ENCODE measurements at places on chromosomes 6 and 20.

GRCh38 chr6:8436966-8437365 is 1.6 kb upstream of the SLC35B3 start:
- no peak for DNase-seq

- DNase-seq: no peak
Observed at GRCh38 chr20:10861619-10862018, 187.8 kb upstream of the JAG1 start.

DNA sequence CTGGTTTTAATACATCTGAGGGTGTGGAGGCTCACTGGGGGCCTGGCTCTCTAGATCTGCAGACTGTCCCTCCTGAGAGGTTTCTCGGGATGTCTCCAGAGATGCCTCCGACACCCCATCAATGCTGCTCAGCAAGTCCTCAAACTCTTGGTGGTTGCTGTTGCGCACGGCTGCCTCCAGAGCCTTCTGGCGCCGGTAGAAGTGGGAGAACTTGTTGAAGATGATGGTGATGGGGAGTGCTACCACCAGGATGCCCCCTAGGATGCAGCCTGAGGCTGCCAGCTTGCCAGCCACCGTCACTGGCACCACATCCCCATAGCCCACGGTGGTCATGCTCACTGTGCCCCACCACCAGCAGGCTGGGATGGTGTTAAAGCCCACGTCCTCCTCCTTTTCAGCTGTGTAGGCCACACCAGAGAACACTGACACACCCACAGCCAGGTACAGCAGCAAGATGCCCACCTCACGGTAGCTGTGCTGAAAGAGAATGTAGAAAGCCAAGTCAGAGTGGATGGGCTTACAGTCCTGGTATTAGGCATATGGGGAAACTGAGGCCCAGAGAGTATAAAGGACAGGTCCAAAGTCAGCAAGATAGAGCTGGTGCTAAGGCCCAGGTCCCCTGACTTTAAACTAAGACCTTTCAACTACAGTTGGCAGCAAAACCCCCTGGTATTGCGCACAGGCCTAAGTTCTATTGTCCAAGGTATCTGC is 5.9 kb downstream of the KCNS1 start:
- no peak for DNase-seq

GRCh38 chr6:56714982-56715456 is 72.3 kb upstream of the DST start:
- peak; percentile 64 for DNase-seq

DNA sequence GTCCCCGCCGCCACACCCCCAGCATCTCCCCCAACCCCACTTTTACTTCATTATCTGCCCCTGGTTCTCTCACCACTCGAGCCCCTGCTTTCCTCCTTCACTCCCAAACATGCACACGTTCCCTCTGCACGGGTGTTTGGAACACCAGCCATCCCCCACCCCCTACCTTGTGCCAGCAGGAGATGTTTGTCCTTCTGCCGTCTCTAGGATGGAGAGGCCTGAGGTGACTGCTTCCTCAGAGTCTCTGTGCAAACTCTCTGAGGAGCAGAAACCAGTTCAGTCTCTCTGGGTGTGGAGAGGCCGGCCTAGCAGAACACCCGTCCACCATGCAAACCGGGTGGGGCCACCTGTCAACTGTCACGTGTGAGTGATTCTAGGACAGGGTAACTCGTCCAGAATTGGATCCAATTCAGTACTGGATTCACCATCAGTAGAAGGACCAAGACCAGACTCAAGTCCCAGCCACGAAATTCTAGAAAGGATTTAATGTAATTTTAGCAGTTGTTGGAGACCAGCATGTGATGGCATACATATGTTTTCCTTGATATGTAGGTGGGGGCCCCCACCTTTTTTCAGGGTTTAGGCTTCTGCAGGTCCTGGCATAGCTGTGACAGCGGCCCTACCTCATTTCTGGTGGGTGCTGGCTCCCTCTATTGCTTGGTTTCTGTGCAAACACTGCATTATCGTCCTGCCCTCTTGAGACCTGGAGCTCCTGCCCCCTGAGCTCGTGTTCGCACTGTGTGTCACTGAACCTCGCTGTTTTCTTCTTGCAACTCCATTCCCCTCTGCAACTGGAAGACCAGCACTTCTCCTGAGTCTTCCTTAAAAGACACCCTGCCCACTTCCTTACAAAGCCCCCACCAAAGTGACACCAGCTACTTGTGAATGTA is at the start of gene RAET1E:
TSS of gene RAET1E (minus strand) at position 259 of the 890 bp plus-strand sequence. CDS start 7,212 bp downstream, outside the sequence.
- no peak for DNase-seq

DNA sequence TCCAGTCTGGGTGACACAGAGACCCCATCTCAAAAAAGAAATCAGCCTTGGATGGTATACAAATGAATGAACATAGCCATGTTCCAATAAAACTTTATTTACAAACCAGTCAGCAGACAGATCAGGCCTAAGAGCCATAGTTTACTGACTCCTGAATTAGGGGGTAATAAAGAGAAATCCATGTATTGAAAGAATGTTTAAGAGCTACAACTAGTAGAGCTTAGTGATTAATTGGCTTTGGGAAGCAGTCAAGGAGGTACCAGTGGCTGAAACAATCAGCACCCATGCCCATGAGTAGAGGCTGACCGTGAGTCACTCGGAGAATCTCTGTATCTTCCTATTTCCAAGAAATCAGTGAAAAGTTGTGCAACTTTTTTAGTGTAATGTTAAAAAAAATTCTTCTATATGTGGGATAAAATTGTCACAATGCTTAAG is 223.6 kb upstream of the RREB1 start:
- no peak for DNase-seq

- DNase-seq: no peak
Observed at GRCh38 chr6:10484912-10485311, 36.2 kb upstream of the GCNT2 start.

GRCh38 chr6:1423578-1423977 is 34.2 kb downstream of the FOXF2 start:
- no peak for DNase-seq

DNA sequence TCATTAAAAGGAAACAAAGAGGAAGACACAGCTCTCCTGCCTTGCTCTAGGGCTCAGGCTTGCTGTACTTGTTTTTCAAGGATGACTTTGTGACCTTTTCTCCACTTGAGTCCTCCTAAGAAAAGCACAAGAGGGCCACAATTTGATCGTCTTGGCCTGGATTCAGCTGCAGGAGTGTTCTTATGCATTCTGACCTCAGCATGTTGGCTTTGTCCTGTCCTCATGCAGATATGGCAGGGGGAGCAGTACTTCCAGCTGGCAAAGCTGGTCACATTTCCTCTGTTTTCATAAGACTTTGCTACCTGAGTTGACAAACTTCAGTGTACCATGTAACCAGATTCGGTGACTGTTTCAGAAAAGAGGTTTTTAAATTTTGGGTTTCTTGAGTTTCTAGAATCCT is 30.8 kb downstream of the KDM1B start:
- no peak for DNase-seq
